Right cardiac atrium (tissue), 5 donors: ENCODE measurements at places on chromosomes 6 and 20. TPM values are rescaled to one million over a fixed set of nuclear protein-coding genes. Genes with fewer than 3 reads are reported as not detected.

CCDC170 gene
- 1.4 TPM for total RNA-seq

ESR1 gene
- 1.6 TPM for total RNA-seq

DPPA5 gene
- not detected for total RNA-seq

RALGAPB gene
- total RNA-seq, result 21.2 TPM

CASP8AP2 gene
- 15.6 TPM for total RNA-seq

NXT1 gene
- total RNA-seq, result 7.4 TPM

LINC00237 gene
- total RNA-seq, result not detected

ENPP3 gene
- 0.39 TPM for total RNA-seq

VWA7 gene
- total RNA-seq, result 7.0 TPM

GOPC gene
- 25.4 TPM for total RNA-seq

DNA sequence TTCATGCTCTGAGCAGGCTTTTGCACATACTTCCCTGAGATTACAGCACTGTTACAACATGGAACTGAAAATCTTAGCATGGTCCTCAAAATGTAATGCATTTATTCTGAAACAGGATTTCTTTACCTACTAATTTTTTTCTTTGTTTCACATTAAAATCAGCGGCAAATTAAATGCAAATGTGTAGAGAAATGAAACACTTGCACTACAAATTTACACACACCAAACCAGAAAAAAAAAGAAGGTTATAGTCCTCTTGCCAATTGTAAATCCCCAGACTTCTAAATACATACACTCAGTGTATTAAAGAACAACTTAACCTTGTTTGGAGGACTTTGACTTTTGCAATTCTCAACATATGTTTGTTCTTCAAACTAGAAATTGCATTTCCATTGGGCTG, 210.9 kb upstream of the TBX18 start:
- DNase-seq, result no peak

GRCh38 chr6:128357392-128358130, 162.8 kb downstream of the PTPRK start:
- no peak for DNase-seq

DNA sequence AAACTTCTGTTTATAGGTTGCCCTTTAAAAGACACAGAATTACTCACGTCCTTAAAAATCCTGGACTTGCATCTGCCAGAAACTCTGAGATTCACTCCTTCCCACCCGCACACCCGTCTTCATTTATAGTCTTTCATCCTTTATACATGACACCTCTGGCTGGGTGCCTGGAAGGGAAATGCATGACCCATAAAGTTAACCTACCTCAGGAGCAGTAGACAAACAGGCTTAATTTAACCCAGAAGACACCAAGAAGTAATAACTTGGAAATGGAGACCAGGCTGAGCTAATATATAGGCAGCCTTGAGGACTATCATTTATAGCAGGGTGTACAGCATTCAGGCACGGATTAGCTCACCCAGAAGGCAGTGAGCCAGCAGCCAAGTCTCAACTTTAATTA, 429.0 kb upstream of the NRSN1 start:
- DNase-seq, result no peak

GRCh38 chr6:91865889-91866288, 1279.0 kb upstream of the MAP3K7 start:
- DNase-seq, result no peak

DNA sequence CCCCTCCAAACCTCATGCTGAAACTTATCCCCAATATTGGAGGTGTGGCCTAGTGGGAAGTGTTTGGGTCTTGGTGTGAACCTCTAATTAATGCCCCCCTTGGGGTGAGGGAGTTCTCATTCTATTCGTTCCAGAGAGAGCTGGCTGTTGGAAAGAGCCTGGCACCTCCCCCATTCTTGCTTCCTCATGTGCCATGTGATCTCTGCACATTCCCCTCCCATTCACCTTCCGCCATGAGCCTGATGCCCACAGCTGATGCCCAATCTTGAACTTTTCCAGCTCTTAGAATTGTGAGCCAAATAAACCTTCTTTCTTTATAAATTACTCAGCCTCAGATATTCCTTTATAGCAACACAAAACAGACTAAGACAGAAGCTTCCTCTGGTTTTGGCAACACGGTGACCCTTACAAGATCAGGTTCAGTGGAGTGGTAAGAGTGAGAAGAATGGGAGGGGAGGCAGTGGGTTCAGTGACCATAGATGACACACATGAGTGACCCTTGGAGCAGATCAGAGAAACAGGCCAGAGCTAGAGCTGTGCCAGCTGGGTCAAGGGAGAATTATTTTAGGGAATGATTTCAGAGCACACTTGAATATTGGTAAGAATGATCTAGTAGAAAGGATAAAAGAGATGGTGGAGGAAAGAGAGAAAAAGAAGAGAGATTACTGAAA, 176.4 kb downstream of the LY86 start:
- no peak for DNase-seq

DNA sequence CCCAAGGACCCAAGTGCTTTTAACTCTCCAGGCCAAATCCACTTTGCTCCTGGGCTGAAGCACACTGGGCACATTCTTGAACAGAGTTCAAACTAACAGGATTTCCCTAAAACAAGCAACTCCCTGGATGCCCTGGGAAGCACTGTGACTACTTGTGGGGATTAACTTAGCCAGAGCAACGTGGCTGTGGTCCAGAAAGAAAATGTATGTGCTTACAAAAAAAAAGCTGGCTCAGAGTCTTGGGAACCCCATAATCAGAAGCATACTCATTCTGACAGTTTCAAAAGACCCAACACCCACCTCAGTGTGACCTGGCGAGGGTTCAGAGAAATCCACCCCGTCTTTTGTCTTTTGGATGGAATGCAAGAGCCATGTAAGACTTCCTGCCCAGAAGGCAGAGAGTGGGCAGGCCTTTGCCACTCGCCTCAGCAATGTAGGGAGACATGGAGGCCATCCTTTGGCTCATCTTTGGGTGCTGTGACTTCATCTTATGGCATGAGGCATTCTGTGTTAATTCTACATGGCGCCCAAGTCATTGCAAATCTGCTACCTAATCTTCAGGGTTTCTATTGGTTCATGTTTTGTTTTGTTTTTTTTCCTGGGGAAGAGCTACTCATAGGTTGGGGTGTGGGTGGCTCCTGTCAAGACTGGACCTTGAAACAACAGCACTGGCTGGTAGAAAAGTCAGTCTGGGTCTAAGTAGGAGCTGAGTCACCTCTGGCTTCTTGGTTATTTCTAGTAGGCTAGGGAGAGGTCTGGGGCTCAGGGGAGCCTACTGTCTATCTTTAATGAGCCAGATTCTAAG, 248.6 kb upstream of the SUPT3H start:
- DNase-seq, result no peak

- DNase-seq, result no peak
These were observed 54.2 kb upstream of the MAFB start for GRCh38 chr20:40743141-40743775.

- peak; percentile 83 for DNase-seq
These were observed 838 bp downstream of the STMN3 start for GRCh38 chr20:63652192-63652980.

DNA sequence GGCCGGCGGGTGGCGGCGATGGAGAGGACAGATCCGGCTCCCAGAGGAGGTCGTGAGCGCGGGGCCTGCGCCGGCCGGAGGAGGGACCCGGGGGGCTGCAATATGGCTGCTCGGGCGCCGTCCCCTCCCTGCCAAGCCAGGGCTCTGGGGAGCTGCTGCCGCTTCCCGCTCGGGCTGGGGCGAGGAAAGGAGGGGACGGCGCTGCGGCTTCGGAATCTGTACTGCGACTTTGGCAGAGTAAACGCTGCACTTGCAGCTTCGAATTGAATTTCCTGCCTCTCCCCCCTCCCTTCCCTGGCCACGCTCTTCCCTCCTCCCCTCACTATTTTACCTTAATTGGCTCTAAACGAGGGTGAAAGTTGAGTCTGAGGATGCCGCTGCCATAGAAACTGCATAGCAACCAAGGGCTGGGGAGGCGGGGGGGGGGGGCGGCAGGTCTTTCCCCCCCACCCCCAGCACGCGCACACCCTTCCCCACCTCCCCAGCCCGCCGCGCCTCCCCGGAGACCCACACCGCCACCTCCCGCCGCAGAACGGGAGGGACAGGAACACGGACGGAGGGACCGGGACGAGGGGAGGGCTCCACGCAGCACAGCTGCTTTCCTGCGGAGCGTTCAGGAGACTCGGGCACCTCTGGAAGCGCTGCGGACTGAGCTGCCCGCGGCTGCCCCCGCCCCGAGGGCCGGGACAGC, 93.9 kb downstream of the RNASET2 start:
- DNase-seq, result peak; percentile 31

DNA sequence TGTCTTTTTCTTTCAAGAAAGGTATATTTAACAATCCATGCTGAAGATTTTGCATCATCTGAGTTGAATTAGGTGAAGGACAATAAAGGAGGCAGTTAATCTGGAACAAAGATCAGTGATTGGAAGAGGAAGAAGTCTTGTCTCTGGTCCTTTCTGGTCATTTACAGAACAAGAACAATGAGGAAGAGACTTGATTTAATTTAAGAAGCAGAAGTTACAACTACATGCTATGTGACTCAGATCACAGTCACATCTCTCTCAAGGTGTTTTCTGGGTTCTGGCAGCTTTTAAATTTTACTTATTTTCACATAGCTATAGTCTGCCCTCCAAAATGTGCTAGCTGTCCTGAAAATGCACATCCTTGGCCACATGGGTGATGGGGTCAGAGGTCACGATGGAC, 53.5 kb upstream of the DEK start:
- no peak for DNase-seq

GRCh38 chr20:15236812-15237211, 899.4 kb upstream of the FLRT3 start:
- DNase-seq, result no peak

GRCh38 chr20:32519381-32519730, 65.8 kb downstream of the NOL4L start:
- DNase-seq, result no peak

DNA sequence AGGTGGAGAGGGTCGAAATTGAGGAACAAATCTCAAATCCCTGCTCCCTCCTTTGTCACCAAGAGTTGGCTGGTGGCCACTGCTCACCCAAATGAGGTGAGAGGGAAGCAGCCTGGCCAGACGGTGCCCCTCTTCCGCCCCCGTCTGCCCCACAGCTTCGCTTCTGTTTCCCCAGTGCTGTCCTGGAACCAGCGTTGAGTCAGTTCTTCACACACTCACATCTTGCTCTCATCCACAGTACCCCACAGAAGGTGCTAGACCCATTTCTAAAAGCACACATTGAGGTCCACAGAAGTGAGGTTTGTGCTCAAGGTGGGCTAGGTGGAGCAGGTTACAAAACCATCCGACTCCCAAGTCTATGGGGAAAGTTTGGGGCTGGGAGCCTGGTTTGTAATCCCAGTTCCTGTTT, 3.8 kb downstream of the CEBPB start:
- no peak for DNase-seq
